ENCODE measurements at places on chromosomes 11 and 22.
A peak's percentile ranks its signal among the peaks of the same experiment; 100 is the strongest.

DNA sequence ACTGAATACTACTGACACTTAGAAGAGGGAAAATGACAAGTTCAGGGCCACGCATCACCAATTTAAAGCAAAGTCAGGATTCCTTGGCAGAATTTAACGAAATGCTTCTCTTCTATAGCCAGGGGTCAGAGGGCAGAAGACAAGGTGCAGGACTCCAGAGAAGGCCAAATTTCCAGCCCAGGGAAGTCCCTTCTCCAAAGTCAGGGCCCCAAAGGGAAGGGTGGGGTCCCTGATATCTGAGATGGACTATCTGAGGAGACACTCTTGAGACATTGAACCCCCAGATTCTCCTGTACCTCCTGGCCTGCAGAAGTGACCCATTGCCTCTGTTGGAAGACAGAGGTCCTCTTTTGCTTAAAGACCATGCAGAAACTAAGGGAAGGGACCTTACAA is 91.2 kb downstream of the RPS6KA4 start:
- no peak for DNase-seq

DNA sequence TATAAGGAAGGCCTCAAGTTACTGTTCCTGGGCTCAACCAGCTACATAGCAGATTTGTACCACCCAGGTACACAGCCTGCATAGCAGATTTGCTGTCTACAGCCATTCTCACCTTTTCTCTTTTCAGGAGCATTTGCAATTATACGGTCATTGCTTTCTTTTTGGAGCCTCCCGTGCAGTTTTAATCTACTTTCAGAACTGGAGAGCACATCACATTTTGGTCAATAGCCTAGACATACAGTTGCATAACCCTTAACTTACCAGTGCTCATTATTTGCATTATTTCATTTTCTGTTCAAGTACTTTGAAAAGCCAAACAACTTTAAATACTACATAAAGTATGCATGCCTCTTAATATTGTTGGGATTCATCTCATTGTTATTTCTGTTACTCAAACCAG is 150.5 kb upstream of the SORL1-AS1 start:
- no peak for DNase-seq

DNA sequence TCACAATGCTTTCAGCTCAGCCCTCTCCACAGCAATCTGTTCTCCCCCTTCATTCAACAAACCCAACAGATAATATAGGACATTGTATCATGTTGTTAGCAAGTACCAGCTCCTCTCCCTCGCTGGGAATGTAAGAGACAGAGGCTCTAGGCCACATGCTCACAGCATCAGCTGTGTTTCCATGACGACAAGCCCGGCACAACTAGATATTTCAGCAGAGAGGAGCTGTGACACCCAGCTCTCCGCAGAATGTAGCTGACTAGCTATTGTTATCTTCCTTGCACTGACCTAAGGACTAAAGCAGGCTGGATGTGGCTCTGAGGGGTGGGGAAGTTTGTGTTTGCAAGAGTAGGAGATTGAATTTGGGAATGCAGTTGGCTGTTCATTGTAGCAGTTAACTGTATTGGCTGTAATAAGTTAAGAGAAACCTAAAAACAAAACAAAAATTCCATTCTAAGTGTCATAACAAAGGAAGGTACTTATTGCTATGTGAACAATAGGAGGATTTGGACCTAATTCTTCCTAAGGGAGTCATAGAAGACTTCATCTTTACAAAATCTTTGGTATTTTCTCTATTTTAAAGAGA is 28.0 kb upstream of the RRAS2 start:
- DNase-seq, result no peak

GRCh38 chr22:20205964-20206708 is 55.3 kb upstream of the CCDC188 start:
- DNase-seq, result peak; percentile 69

DNA sequence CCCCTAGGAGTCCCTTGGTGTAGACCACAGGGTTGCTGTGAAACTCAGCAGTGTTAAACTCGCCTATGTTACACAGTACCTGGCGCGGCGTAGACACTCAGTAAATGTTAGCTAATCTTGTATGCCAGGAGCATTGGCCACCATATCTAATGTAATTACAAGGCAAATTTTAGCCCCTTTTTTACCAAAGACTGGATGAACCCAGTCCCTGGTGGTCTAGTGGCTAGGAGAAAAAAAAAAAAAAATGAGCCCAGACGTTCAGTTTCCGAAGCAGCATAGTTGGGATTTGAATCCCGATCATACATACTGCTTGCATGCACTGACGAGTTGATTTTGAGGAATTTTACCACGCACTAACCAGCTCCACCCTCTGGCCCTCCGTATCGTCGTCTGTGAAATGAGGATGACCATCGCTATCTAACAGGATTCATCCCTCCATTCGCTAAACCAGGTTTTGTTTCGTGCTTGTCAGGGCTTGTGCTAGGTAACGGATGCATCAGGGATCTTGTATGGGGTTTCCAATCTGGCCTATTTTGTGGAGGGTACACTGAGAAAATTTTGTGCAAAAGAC is 688 bp downstream of the PTS start:
- DNase-seq, result peak; percentile 3
